NCI-H2107 (cell line): ENCODE measurements at places on chromosomes 2 and 18.

DNA sequence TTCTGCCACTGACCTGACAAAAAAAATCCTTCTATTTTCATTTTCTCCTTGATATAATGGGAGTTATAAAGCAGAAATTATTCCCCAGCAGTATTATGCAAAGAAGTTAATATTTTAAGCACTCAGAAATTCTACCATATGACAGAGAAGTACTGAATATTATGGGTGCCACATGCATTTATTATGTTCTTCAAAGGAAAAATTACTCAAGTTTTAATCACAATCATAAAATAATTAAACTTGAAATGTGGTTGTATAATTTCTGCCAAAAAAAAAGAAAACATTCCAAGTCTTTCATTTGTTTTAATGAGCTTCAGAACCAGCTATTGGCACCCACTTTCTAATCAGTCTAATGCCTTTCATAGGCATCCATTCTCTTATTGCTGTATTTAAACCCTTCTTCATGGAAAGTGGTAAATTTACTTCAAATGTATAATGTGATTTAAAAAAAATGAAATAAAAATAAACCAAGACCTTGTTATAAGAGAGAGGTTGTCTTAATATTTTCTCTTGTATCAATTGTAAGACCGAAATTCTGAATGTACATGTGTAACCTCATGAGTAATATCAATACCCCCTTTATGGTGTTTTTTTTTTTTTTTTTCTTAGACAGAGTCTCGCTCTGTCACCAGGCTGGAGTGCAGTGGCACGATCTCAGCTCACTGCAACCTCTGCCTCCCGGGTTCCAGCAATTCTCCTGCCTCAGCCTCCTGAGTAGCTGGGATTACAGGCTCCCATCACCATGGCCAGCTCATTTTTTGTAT is 302.3 kb downstream of the IRS1 start:
- no peak for DNase-seq

GRCh38 chr2:176157499-176158185 is 535 bp downstream of the HOXD3 start:
- peak; percentile 39 for DNase-seq

DNA sequence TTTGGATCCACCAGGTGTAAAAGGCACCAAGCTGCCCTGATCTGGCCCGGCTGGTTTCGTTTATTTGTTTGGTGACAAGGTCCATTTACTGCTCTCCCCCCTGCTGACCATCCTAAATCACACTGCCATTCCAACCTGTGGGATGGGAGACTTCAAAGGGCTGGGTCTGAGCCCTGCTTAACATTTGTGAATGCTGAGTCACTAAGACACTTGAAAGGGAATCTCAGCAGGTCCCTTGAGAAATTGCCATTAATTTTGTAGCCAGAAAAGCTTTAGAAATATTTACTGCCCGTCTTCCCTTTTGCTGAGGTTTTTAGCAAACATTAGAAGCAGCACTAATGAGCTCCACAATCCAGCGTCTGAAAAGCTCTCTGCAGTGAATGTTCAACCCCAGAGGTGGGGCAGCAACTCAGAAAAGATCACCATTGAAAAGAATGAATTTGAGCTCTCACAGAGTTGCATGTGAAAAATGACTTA is 133.8 kb downstream of the ARL4C start:
- DNase-seq = no peak

GRCh38 chr2:226800941-226801784 is 1.5 kb upstream of the IRS1 start:
- DNase-seq = peak; percentile 41

DNA sequence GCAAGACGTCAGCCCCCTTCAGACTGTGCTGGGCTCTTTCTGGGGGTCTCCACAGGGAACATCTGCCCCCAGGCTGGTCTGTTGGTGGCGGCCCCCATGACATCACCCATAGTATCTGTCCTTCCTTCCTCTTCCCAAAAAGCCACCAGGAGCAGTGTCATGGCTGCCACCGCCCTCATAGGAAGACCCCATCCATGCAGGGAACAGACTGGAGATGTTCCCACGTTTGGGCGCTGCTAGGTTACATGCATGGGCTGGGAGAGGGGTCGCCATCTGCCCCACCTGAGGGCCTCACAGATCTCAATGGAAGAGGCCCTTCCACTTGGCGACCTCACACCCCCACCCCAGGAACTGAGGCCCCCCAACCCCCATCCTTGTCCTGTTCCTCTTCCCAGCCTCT is 5.1 kb downstream of the SPATA3 start:
- DNase-seq = no peak

DNA sequence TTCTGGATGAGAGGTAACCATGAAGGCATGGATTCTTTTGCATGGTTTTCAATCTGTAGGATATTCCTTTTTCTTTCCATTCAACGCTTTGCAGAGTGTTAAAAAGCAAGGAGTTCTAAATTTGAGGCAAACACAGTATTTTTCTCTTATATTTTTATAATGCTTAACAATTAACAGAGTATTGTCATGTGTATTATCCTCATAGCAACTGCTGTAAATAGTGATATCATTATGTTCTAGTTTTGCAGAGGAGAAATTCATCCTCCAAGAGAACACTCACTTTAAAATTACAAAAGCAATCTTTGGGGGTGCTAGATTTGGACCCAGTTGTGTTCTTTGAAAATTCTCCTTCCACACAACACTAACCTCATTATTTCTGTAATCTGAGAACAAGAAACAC is 58.7 kb downstream of the RDH14 start:
- no peak for DNase-seq

DNA sequence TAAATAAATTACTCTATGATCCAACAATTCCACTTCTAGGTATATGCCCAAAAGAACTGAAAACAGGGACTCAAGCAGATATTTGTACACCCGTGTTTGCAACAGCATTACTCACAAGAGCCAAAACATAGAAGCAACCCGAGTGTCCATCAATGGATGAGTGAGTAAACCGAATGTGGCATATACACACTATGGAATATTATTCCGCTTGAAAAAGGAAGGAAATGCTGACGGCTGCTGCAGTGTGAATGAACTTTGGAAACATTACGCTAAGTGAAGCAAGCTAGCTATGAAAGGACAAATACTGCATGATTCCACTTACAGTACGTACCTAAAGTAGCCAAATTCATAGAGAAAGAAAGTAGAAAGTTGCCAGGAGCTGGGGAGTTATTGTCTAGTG is 32.2 kb downstream of the MREG start:
- no peak for DNase-seq

DNA sequence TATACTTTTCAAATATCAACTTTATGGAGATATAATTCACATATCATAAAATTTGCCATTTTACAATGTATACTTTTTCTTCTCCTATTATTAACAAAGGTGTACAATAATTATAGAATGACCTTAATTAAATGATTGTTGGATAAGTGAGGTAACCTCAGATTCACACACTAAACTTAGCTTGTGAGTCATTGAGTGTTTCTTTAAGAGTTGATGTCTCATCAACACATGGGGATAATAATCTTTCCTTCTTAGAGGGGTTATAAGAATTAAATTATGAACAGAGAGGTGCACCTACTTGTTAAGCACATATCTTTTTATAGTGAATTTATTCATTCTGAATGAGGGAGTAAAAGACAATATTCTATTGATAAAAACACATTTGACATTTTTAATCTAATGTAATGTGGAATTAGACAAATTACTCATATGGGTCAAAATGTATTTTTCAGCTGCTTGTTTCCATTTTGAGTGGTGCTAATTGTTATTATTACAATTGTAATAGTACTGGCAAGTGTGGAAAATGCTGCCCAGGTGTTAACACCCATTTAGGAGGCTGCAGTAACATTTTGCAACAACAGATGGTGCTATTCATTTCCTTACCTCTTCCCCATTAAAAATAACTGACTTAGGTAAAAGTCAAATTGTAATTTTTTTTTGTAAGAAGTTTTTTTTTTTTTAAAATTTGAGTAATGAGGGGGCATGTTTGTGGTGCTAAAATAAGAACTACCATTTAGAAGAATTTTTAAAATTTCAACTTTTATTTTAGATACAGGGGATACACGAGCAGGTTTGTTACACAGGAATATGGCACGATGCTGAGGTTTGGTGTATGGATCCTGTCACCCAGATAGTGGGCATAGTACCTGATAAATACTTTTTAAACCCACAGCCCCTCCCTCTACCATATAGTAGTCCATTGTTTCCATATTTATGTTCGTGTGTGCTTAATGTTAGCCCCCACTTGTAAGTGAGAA is 32.1 kb upstream of the DYNAP start:
- no peak for DNase-seq

DNA sequence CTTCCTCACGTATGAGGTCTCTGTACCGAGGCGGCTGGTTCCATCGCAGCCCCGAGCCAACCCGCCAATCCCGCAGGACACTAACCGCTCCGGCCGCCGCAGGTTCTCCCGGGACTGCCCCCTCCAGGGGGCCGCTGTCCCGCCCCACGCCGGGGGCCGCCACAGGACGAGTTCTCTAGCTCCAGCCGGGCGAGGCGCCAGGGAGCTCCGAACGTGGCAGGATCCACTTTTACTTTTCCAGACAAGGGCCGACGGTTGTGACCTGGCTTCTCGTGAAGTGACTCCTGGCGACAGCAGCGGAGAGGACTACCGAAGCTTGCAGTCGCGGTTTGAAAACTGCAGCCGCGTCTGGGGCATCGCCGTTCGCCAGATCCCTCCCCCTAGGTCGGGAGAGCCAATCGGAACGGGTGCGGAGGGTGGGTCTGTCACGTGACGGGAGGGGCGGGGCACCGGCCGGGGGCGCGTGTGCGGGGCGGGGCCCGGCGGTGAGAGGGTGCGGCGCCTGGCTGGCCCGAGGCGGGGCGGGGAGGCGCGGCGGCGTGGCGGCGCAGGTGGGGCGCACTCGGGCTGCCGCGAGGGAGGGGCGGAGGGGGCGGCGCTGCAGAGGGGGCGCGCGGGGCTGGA is at the start of gene STK17B:
TSS of gene STK17B (minus strand) at position 331 of the 624 bp plus-strand sequence. CDS start 8,195 bp downstream, outside the sequence.
- peak; percentile 62 for DNase-seq

DNA sequence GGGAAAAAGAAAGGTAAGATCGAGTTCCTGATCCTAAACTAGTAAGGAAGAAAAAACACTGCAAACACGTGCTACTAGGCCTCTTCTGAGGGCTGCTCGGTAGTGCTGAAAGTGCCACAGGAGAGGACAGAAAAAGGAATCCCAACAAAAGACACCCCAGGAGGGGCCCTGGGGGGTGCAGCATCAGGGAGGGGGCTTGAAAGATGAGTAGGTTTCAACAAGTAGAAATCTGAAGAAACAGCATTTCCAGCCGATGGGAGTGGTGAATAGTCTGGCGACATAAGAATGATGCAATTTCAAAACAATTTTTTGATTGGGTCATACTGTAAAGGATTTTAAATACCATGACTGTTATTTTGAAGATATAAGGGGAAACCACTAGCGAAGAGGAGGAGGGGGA is 98.6 kb downstream of the NOL10 start:
- DNase-seq = no peak

DNA sequence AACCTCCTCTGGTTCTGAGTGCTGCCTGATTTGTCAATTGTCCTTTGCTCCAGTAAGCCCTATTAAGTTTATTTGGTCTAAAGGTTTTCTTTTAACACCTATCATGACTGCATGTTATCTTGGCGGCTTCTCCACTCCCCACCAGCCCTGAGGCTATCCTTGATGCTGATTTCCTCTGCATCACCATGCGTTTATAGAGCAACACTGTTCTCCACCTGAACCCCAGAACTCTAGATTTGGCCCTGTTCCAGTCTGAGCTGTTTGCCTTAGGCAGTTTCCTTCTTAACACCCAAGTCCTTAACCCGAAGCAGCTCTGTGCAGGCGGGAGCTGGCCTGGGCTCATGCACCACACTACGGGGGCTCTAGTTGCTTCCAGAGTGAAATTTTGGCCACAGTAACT is 98.2 kb upstream of the NPAS2 start:
- no peak for DNase-seq

DNA sequence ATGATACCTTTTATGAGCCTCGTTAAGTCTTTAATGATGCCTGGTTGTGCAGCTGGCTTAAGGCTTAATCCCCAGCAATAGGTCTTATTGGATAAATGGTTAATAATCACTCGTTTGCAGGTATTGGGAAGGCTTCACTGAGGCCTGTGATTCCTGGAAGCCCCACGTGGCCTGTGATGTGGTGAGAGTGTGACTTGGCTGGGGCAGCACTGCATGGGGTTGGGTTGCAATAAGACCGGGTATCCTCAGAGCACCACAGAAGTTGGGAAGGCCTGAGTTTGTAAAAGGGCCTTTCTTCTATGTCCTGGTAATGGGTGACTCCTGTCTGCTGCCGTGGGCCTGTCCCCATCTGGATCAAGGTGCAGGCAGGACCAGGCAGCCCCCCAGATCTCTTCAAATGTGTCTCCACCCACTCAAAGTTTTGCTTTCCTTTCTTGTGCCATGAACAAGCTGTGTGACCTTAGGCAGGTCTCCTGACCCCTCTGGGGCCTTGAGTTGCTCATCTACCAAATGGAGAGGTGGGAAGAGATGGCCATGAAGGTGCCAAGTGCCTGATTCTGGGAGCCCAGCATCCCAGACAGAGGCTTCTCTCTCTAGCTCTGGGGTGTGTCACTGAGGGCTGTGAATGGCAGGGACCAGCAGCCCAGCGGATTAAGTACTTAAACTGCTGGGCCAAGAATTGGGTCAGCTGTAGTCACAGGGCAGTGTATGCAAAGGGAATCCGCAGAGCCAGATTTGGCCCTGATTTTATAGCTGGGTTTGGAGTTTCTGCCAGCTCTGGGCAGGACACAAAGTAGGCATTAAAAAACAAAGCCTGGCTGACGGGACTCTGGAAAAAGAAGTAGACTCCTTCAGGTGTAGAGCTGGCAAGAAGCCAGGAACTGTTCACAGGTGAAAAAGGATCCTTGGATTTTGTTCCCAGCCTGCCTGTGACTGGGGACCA is 24.4 kb downstream of the LBH start:
- DNase-seq = no peak

DNA sequence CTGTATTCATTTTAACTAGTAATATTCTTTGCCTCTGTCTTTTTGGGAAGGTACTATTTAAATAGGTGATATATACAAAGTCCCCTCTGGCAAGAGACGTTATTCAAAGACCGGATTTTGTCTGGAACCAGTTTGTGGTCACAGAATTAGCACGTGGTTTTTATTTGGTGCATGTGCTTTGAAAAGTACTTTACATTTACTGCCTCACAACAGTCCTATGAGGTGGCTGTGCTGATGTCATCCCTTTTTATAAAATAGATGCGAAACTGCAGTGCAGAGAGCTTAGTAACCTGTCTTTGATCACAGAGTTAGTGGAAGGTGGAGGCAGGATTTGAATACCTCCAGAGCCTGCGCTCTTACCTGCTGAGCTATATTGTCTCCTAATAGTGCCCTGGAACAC is 4.0 kb downstream of the LPIN1 start:
- DNase-seq = peak; percentile 24

- no peak for DNase-seq
Measured at GRCh38 chr2:157480182-157480961, 36.5 kb upstream of the CYTIP start.

- DNase-seq = no peak
Measured at GRCh38 chr2:109258905-109259540, 130.0 kb downstream of the SH3RF3 start.

DNA sequence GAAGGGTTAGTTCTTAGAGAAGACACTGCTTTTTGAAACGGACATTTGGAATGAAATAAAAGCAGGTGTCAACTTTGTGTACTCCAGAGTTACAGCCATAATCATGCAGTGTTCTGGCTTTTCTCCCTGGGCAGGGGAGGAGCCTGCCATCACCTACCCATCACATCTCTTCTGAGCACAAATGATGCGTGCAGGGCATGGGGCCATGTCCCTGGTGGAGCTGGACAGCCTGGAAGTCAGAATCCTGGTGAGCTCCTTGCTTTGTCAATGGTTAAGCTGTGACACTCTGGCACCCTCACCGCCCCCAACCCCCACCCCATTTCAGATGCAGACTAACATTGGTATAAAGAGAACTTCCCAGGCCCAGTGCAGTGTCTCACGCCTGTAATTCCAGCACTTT is 53.1 kb downstream of the PDCL3 start:
- DNase-seq = no peak

GRCh38 chr2:74261204-74261864 is 62.9 kb downstream of the MTHFD2 start:
- DNase-seq = no peak
